ENCODE measurements at places on chromosomes 4 and X.
A peak's percentile ranks its signal among the peaks of the same experiment; 100 is the strongest.

- DNase-seq, result peak; percentile 34
Observed at GRCh38 chr4:2860391-2861348, 17.0 kb downstream of the ADD1 start.

- no peak for DNase-seq
Observed at GRCh38 chrX:63932006-63932405, 147.0 kb upstream of the ARHGEF9 start.

GRCh38 chr4:24282446-24282845, 301.9 kb downstream of the DHX15 start:
- DNase-seq, result no peak

DNA sequence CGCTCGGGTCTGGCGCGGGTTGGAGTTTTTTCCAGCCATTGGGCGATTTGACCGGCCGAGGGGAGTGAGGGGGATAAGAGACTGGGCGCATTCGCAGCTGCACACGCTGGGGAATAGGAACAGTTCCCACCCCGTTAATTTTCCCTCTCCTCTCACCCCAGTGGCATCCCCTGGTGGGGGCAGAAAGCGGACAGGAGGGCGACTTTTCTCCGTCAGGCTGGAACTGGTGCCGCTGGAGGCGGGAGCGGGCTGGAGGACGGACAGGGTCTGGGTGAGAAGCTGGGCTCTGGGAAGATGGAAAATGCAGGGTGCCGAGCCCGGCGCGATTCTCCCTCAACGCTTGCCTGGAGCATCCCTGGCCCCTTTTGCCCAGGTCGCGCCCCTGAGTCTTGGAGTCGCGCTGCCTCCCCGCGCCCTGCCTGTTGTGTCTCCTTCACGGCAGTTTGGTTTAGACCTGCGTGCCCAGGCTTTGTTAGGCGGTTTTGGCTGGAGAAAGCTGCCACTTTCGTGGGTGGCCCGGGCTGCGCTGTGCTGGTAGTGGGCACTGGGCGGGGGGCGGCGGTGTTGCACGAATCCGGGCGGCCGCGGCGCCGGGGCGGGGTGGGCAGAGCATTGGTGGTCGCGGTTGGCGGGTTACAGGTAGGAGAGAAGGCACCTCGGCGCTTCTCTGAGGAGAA, 2.0 kb downstream of the ADGRL3 start:
- peak; percentile 58 for DNase-seq

- DNase-seq, result no peak
Observed at GRCh38 chr4:139986106-139986505, 167.9 kb downstream of the MAML3 start.

DNA sequence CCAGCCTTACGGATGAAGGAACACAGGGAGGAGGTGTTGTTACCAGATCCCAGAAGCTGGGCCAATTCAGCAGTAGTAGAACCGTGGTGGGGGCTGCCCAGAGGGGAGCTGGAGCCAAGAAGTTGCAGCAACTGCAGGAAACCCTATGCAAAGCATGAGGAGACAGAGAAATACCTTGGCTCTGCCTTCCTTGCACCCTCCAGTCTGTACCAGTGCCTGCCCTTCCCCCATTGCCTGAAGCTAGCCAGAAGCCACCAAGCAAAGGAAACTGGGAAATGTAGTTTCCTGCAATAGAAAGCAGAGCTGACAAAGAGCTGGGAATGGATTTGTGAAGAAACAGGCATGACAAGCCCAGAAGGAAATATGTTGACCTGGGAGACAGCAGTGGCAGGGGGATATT, 108.7 kb upstream of the FUNDC1 start:
- DNase-seq, result peak; percentile 27
